ENCODE measurements at places on chromosomes 7 and 10. TPM values are rescaled to one million over a fixed set of nuclear protein-coding genes. Genes with fewer than 3 reads are reported as not detected.

LGI1 gene
- not detected for total RNA-seq

LIPM gene
- not detected for total RNA-seq

UPP1 gene
- total RNA-seq: 20.0 TPM

FANK1 gene
- total RNA-seq: 1.7 TPM

NPC1L1 gene
- 0.14 TPM for total RNA-seq

SPDYE9 gene
- total RNA-seq: not detected

CAV1 gene
- not detected for total RNA-seq

- no peak for DNase-seq
Measured at GRCh38 chr7:134714470-134715205, 64.8 kb upstream of the CALD1 start.

DNA sequence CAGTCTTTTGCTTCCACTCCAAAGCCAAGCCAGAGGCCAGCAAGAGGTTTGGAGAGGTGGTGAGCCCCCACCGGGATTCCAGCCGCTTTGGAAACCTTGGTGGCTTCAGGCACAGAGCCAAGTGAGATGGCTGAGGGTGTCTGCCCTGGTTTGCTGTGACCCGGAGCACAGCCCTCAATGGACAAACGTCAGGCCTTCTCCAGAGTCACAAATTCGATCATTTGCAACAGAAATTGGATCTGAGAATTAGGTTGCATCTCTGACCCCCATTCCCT is 885 bp upstream of the NKX1-2 start:
- no peak for DNase-seq

DNA sequence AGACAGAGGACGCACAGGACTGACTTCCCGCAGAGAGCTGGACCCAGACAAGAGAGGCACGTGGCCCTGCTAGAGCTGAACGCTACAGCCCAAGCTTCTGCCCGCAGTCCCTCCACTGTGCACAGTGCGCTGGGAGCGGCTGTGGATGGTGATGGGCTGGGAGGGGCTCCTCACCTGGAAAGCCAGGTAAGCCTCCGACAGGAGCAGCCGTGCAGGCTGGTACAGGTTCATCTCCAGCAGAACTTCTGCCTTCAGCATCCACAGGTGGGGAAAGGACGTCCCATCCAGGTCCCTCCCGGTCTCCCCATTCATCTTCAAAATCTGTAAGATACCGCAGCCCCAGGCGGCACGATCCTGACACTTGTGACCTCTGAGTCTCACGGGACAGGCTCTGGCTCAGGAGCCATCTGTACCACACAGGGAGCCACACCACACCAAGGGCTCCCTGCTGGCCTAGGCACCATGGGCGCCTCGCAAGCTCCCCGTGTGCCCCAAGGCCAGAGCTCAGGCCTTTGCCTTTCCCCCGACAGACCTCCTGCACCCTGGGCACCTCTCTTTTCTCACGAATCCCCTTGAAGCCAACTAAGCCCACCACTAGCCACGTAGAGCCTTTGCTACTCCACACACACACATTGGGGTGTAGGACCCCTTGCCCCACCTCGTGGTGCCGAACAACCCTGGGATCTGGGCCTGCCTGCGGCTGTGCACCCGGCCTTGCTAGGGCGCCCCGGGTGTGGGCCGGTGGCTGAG is 76.3 kb downstream of the CFAP46 start:
- DNase-seq: no peak

- no peak for DNase-seq
Measured at GRCh38 chr7:77391230-77391629, 24.9 kb downstream of the GSAP start.

Data from activated naive CD4-positive, alpha-beta T cell treated with anti-CD3 and anti-CD28 coated beads, Interleukin-2, amount 50 U/mL, for 72 hours (primary cell).